ENCODE measurements at places on chromosomes 11 and 22. TPM values are rescaled to one million over a fixed set of nuclear protein-coding genes. Genes with fewer than 3 reads are reported as not detected.
A peak's percentile ranks its signal among the peaks of the same experiment; 100 is the strongest.

DNA sequence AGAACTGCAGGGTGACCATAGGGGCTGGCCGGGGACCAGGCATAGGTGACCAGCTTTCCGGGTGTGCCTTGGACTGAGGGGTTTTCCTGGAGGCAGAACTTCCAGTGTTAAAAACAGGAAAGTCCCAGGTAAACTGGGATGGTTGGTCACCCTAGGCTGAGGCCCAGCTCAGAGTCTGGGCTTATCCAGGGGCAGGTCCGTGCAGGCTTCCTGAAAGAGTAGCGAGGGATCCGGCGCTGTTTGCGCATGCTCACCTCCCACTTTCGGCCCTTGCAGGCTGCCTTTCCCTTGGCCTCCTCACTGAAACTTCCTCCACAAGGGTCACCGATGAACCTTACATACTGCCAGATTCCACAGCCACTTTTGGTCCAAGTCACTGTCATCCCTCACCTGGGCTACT lies 119.8 kb upstream of the PLET1 start:
- H3K4me1 ChIP-seq, result no peaks in the 10 kb centered on the region
- H3K4me3 ChIP-seq, result no peak overlapping the region
- no peak for DNase-seq
- peaks cover 3% of the 10 kb centered on the region for H3K27me3 ChIP-seq

- no peak for DNase-seq
- H3K4me3 ChIP-seq, result no peak overlapping the region
- peaks cover 4% of the 10 kb centered on the region for H3K36me3 ChIP-seq
- peaks cover 10% of the 10 kb centered on the region for H3K27me3 ChIP-seq
Observed at GRCh38 chr11:125948278-125949051, 2.6 kb downstream of the VSIG10L2 start.

- H3K4me3 ChIP-seq, result no peak overlapping the region
- no peaks in the 10 kb centered on the region for H3K36me3 ChIP-seq
- H3K27me3 ChIP-seq, result no peaks in the 10 kb centered on the region
- H3K27ac ChIP-seq, result no peak overlapping the region
- peaks cover 4% of the 10 kb centered on the region for H3K4me1 ChIP-seq
Observed at GRCh38 chr22:39868741-39869140, 24.8 kb downstream of the ENTHD1 start.

DNA sequence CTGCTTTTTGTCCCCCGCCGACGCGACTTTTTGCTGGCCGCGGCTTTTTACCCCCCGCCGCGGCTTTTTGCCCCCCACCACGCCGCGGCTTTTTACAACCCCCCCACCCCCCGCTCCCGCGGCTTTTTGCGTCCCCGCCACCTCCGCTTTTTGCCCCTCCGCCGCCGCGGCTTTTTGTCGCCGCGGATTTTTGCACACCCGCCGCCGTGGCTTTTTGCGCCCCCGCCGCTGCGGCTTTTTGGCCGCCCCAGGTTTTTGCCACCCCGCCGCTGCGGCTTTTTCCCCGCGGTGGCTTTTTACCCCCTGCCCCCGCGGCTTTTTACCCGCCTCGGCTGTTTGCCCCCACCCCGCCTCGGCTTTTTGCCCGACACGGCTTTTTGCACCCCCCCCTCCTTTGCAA lies 205.5 kb downstream of the CCT8L2 start:
- no peak for DNase-seq
- no peaks in the 10 kb centered on the region for H3K4me1 ChIP-seq
- H3K36me3 ChIP-seq, result no peaks in the 10 kb centered on the region

KIRREL3 gene
- 25.3 TPM for total RNA-seq

DNA sequence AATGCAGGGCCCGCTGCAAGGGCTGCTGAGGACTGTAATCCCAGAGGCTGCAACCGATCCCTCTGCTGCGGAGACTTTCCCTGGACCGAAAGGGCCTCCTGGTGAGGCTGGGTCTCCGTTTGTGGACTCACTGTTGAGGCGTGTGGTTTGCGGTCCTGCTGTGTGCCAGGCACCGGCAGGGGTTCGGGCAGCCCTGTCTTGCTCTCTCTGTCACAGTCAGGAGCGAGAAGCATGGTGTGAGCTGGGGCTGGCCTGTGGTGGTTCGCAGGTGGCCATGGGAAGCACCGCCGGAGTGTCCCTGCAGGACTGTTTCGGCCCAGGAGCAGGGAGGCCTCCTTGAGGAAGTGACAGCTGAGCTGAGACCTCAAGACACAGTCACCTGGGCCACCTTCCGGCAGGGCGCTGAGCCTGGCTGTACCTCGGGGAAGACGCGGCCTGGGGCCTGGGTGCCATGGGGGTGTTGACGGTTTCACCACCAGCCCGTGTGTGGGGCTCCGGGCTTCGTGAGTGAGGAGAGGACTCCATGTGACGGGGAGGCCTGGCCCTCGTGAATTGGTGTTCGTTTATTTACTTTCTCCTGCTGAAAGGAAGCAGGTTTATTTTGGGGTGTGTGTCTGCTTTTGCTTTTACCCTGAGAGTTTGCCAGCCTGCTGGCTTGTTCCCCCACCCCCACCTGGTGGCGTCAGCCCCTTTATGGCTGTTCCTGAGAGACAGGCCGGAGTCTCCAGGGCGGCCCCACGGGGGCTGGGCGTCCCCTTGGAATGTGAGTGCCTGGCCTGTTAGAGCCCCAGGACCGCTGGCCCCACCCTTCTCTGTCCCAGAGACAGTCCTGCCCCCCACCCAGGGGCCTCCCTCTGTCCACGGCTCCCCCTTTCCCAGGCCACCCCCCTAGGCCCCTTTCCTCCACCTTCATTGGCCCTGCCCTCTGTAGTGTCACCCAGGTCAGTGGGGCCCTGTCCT lies 122.5 kb downstream of the KCNQ1OT1 start:
- no peaks in the 10 kb centered on the region for H3K4me1 ChIP-seq
- H3K4me3 ChIP-seq, result no peak overlapping the region
- peak; percentile 18 for DNase-seq
- H3K36me3 ChIP-seq, result no peaks in the 10 kb centered on the region
- no peaks in the 10 kb centered on the region for H3K27me3 ChIP-seq
- H3K27ac ChIP-seq, result no peak overlapping the region

- no peak for DNase-seq
- H3K27me3 ChIP-seq, result no peaks in the 10 kb centered on the region
- H3K4me3 ChIP-seq, result no peak overlapping the region
- H3K36me3 ChIP-seq, result no peaks in the 10 kb centered on the region
- no peak overlapping the region for H3K27ac ChIP-seq
Observed at GRCh38 chr11:80816966-80817365, 1376.1 kb upstream of the TENM4 start.

TRIM51 gene
- 0.37 TPM for total RNA-seq

GRCh38 chr11:129323896-129324502 lies 51.6 kb upstream of the BARX2 start:
- H3K4me3 ChIP-seq, result peak overlapping the region; percentile 70
- peak overlapping the region; percentile 87 for H3K27ac ChIP-seq
- peaks cover 44% of the 10 kb centered on the region for H3K4me1 ChIP-seq
- H3K36me3 ChIP-seq, result no peaks in the 10 kb centered on the region
- peaks cover 10% of the 10 kb centered on the region for H3K27me3 ChIP-seq

DNA sequence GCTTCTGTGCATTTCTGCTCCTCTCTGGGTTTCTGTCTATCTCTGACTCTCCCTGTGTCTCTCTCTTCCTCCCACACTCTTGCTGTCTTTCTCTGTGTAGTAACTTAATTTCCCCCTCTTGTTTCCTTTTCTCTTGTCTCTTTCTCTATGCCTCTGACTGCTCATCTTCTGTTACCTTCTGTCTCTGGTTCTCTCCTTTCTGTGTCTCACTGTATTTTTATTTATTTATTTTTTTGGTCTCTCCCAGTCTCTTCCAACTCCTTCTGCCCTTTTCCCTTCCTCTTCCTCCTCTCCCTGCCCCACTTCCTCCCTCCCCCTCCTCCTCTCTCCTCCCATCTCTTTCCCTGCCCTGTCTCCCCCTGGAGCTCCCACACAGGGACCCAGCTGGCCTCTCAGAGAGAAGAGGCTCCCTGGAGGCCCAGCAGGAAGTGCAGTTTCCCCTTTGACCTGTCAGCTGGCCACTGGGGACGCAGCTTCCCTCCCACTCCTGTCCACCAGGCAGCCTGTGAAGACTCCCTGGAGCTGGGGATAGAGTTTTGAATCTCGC lies 38.3 kb upstream of the MYH9 start:
- H3K4me3 ChIP-seq, result peak overlapping the region; percentile 30
- H3K27ac ChIP-seq, result peak overlapping the region; percentile 91
- no peaks in the 10 kb centered on the region for H3K36me3 ChIP-seq
- H3K27me3 ChIP-seq, result peaks cover 4% of the 10 kb centered on the region
- DNase-seq, result peak; percentile 80
- peaks cover 10% of the 10 kb centered on the region for H3K4me1 ChIP-seq

DNA sequence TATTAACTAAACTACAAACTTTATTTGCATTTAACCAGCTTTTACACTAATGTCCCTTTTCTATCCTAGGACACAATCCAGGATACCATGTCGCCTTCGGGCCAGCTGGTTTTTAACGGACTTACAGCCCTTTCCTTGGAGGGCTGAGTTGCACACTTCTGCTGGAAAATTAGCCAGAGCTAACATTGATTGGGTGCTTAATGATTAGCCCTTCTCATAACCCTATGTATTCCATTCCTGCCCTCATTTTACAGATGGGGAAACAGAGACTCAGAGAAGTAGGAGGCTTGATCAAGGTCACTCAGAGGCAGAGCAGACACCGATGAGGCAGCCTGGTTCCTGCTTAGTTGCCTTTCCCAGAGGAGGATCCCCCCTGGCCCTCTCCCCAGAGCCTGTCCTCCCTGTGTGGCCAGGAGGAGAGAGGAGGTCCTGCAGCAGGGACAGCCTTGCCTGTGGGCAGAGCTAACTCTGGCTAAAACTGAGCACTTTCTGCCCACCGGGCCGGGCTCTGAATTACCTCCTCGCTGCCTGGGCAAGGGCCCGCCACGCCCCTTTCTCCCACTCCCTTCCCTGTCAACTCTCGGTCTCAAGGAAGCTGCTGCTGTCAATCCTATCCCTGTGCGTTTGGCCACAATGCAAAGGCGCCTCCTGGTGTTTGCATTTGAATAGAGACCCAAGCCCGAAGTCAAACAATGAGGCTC lies 59.6 kb upstream of the PAX6 start:
- peak; percentile 81 for DNase-seq
- H3K27ac ChIP-seq, result no peak overlapping the region
- no peaks in the 10 kb centered on the region for H3K36me3 ChIP-seq
- no peak overlapping the region for H3K4me3 ChIP-seq
- no peaks in the 10 kb centered on the region for H3K27me3 ChIP-seq

OR5B12 gene
- not detected for total RNA-seq

DNA sequence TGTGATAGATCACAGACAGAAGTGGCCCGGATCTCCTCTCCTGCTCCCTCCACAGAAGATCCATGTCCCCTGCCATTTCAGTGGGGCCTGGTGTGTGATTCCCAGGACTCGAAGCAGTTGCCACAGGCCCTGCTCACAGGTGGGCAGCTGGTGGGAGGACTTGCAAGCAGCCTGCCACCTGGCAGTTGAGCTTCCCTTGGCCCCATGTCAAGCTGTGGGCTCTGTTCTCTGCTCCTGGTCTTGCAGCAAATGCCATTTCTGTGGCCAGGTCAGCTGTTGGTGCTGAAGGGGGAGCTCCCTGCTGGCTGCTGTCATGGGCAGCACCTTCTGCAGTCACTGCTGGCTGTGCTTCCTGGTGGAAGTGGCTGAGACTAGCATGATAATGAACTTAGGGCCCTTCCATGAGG lies 59.1 kb upstream of the SLC22A12 start:
- H3K4me3 ChIP-seq, result no peak overlapping the region
- H3K36me3 ChIP-seq, result peaks cover 10% of the 10 kb centered on the region
- peaks cover 12% of the 10 kb centered on the region for H3K4me1 ChIP-seq
- H3K27ac ChIP-seq, result no peak overlapping the region
- H3K27me3 ChIP-seq, result peaks cover 6% of the 10 kb centered on the region
- no peak for DNase-seq

OSBPL5 gene
- 115 TPM for total RNA-seq

GRCh38 chr11:64208086-64208795 lies 1.7 kb downstream of the FERMT3 start:
- H3K27ac ChIP-seq, result no peak overlapping the region
- DNase-seq, result no peak
- H3K4me1 ChIP-seq, result peaks cover 9% of the 10 kb centered on the region
- H3K36me3 ChIP-seq, result no peaks in the 10 kb centered on the region
- H3K27me3 ChIP-seq, result peaks cover 10% of the 10 kb centered on the region

GRCh38 chr11:106879832-106880546 lies 138.3 kb downstream of the GUCY1A2 start:
- no peaks in the 10 kb centered on the region for H3K4me1 ChIP-seq
- DNase-seq, result no peak
- no peaks in the 10 kb centered on the region for H3K36me3 ChIP-seq
- H3K4me3 ChIP-seq, result no peak overlapping the region
- no peaks in the 10 kb centered on the region for H3K27me3 ChIP-seq
- H3K27ac ChIP-seq, result no peak overlapping the region

GRCh38 chr22:26669060-26669481 lies 11.7 kb downstream of the MIAT start:
- DNase-seq, result peak; percentile 80
- H3K4me1 ChIP-seq, result peaks cover 65% of the 10 kb centered on the region
- H3K4me3 ChIP-seq, result peak overlapping the region; percentile 34
- H3K36me3 ChIP-seq, result no peaks in the 10 kb centered on the region
- H3K27me3 ChIP-seq, result peaks cover 21% of the 10 kb centered on the region

- H3K27me3 ChIP-seq, result peaks cover 8% of the 10 kb centered on the region
- peaks cover 4% of the 10 kb centered on the region for H3K36me3 ChIP-seq
- no peak for DNase-seq
- H3K4me1 ChIP-seq, result peaks cover 5% of the 10 kb centered on the region
Observed at GRCh38 chr11:17010851-17011420, 3.3 kb downstream of the PLEKHA7 start.

GAL3ST1 gene
- 1.8 TPM for total RNA-seq

DNA sequence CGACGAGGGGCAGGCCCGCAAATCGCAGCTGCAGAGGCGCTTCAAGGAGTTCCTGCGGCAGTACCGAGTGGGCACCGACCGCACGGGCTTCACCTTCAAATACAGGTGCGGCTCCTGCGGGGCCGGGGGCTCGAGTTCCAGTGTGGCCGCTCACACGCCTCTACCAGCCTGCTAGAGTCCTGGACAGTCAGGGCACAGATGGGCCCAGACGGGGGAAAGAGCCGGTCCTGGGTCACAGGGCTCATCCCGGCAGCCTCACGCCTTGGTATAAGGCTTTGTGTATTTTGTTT lies 506 bp downstream of the MCM5 start:
- no peak for DNase-seq
- H3K27ac ChIP-seq, result no peak overlapping the region
- no peaks in the 10 kb centered on the region for H3K4me1 ChIP-seq
- H3K36me3 ChIP-seq, result no peaks in the 10 kb centered on the region

DNHD1 gene
- total RNA-seq, result 9.3 TPM

- no peaks in the 10 kb centered on the region for H3K36me3 ChIP-seq
- DNase-seq, result no peak
- peaks cover 27% of the 10 kb centered on the region for H3K4me1 ChIP-seq
- no peaks in the 10 kb centered on the region for H3K27me3 ChIP-seq
- H3K27ac ChIP-seq, result no peak overlapping the region
- no peak overlapping the region for H3K4me3 ChIP-seq
Observed at GRCh38 chr22:29701155-29701999, 18.4 kb upstream of the CABP7 start.

DNA sequence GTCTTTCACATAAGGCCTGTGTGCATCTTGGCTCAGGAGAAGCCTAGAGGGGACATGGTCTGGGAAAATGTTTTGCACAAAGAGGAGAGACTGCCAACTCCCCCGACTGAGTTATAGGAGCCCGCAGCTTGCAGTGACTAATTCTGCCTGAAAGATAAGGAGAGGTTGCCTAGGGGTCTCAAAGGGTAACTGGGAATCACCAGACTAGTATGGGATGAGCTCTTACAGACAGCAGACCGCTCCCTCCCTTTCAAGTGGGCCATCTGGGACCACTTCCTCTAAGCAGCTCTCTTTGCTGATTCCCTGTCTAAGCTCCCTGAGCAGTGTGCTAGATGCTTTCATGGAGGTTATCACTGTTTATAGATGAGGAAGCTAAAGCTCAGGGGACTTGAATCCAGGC lies 105.1 kb downstream of the TENM4 start:
- DNase-seq, result peak; percentile 33
- peaks cover 11% of the 10 kb centered on the region for H3K27me3 ChIP-seq
- peak overlapping the region; percentile 68 for H3K27ac ChIP-seq
- H3K4me1 ChIP-seq, result peaks cover 30% of the 10 kb centered on the region

- H3K27ac ChIP-seq, result no peak overlapping the region
- H3K4me1 ChIP-seq, result peaks cover 30% of the 10 kb centered on the region
- no peak for DNase-seq
Observed at GRCh38 chr22:40529821-40530220, 106.7 kb downstream of the MRTFA start.

Data from glutamatergic neuron (in vitro differentiated cells).